Nucleus accumbens (tissue), 56 donors: ENCODE measurements at places on chromosomes 3 and 15.

GRCh38 chr3:126128504-126129397 lies 44.8 kb upstream of the SLC41A3 start:
- no peak for DNase-seq

GRCh38 chr3:31008994-31009393 lies 114.5 kb upstream of the GADL1 start:
- DNase-seq, result no peak

DNA sequence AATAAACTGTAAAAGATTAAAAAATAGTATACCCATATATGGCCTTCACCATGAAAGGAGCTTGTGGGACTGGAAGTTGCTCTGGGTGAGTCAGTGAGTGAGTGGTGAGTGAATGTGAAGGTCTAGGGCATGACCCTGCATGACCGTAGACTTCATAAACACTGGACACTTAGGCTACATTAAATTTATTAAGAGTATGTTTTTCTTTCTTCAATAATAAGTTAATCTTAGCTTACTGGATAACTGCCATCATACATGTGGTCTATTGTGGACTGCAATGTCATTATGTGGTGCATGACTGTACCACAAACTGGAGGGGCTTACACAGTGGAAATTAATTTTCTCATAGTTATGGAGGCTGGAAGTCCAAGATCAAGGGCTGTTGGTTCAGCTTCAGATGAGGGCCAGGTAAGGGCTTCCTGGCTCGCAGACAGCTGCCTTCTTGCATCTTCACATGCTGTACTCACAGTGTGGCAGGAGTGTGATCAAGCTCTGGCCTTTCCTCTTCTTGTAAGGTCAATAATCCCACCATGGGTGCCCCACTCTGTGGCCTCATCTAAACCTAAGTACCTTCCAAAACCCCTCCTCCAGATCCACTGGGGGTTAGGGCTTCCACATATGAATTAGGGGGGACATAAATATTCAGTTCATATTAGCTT lies 40.8 kb upstream of the PRR23E start:
- no peak for DNase-seq

- no peak for DNase-seq
Observed at GRCh38 chr15:67820992-67821783, 4.1 kb upstream of the SKOR1 start.

- DNase-seq, result no peak
Observed at GRCh38 chr3:186487819-186488218, 56.4 kb downstream of the CRYGS start.

DNA sequence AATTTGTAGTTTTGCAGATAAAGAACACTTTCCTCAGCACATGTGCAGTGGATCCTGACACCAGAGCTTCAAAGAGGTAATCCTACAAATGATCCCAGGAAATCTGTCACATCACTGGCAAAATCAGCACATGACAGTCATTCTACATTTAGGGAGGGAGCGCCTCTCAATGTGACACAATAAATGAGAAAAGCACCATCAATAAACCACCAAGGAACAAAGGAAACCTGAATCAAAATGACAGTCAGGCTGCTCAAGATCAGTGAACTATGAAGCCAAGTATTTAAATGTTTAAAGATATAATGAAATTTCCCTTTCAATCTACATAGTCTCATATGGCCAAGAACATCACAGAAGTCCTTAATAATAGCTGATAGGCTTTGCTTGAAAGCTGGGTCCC lies 119.5 kb downstream of the LRRN1 start:
- no peak for DNase-seq

GRCh38 chr3:18951333-18951732 lies 197.0 kb upstream of the KCNH8 start:
- DNase-seq, result no peak

- no peak for DNase-seq
Observed at GRCh38 chr3:49901366-49902339, 2.0 kb downstream of the MST1R start.

DNA sequence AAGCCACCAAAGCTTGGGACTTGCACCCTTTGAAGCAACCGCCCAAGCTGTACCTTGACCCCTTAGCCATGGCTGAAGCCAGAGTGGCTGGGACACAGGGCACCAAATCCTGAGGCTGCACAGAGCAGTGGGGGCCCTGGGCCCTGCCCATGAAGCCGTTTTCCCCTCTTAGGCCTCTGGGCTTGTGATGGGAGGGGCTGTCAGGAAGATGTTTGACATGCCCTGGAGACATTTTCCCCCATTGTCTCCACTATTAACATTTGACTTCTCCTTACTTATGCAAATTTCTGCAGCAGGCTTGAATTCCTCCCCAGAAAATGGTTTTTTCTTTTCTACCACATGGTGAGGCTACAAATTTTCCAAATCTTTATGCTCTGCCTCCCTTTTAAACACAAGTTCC lies 522.2 kb downstream of the EDEM1 start:
- DNase-seq, result no peak

GRCh38 chr15:59322056-59322759 lies 50.5 kb downstream of the MYO1E start:
- DNase-seq, result no peak

DNA sequence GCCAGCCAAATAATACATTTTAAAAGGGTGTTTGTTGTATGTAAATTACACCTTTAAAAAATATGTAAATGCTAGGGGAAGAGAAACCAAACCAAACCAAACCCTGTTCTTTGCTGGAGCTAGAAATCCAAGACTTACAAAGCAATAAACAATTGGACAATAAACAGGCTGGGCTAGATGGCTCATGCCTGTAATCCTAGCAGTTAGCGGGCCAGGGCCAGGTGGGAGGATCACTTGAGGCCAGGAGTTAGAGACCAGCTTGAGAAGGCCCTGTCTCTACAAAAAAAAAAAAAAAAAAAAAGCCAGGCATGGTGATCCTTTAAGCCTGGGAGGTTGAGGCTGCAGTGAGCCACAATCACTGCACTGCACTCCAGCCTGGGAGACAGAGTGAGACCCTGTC lies 12.5 kb downstream of the STOML1 start:
- DNase-seq, result no peak

- no peak for DNase-seq
Observed at GRCh38 chr3:187336322-187336721, 31.9 kb upstream of the RTP4 start.

DNA sequence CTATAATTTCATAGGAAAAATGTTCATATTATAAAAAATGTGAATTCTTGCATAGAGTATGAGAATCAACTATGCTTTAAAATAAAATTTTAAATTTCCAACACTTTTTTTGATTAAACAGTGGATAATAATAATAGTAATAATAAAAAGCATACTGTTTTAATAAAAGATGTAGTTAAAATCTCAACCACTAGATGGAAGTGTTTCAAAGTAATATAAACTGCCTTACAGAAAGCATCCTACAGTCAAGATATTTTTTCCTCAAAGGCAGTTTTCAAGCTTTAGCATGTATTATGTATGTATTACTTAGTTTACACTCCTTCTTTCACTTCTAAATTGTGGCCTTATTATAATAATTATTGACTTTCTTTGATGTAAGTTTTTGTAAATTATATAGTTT lies 217.5 kb downstream of the CHL1 start:
- no peak for DNase-seq

DNA sequence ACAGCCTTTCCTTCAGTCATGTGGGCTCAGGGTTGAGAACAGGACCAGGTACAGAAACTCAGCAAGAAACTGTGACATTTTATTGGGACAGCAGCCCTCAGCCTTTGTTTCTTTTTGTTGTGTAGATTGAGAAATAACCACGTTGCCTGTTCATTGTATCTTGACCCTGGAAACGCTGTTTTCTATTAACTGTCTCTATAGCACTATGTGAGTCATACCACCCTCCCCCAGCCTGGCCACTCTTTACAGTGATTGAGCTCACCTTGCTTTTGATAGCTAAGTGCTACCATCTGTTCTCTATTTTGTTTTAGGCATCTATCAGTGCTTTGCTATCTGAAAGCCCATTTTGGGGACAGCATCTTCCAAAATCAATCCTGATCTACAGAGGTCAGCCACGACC lies 127.9 kb downstream of the CD47 start:
- DNase-seq, result no peak

- DNase-seq, result no peak
Observed at GRCh38 chr15:48936666-48937065, 27.1 kb downstream of the SHC4 start.

- DNase-seq, result no peak
Observed at GRCh38 chr3:193851941-193852674, 259.1 kb downstream of the OPA1 start.

- DNase-seq, result no peak
Observed at GRCh38 chr3:54785976-54786375, 141.9 kb downstream of the LRTM1 start.

DNA sequence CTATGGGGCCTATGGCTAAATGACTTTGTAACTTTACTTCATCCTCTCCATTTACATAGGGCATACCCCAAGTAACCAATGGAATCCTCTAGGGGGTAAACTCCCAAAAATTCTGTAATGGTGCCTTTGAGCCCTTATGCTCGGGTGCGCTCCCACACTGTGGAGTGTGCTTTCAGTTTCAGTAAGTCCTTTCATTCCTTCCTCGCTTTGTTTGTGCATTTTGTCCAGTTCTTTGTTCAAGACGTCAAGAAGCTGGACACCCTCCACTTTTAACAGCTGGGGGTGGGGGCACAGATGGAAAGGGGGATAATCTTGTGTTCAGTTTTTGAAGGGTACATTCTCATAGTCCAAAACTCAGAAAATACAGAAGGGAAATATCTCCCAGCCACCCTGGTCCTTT lies 84.4 kb upstream of the C2CD4B start:
- DNase-seq, result no peak

GRCh38 chr3:146256851-146257486 lies 6.1 kb upstream of the PLSCR4 start:
- no peak for DNase-seq

GRCh38 chr3:39724233-39724846 lies 85.1 kb upstream of the MYRIP start:
- DNase-seq, result no peak

GRCh38 chr3:35383216-35383615 lies 256.1 kb upstream of the ARPP21 start:
- no peak for DNase-seq

DNA sequence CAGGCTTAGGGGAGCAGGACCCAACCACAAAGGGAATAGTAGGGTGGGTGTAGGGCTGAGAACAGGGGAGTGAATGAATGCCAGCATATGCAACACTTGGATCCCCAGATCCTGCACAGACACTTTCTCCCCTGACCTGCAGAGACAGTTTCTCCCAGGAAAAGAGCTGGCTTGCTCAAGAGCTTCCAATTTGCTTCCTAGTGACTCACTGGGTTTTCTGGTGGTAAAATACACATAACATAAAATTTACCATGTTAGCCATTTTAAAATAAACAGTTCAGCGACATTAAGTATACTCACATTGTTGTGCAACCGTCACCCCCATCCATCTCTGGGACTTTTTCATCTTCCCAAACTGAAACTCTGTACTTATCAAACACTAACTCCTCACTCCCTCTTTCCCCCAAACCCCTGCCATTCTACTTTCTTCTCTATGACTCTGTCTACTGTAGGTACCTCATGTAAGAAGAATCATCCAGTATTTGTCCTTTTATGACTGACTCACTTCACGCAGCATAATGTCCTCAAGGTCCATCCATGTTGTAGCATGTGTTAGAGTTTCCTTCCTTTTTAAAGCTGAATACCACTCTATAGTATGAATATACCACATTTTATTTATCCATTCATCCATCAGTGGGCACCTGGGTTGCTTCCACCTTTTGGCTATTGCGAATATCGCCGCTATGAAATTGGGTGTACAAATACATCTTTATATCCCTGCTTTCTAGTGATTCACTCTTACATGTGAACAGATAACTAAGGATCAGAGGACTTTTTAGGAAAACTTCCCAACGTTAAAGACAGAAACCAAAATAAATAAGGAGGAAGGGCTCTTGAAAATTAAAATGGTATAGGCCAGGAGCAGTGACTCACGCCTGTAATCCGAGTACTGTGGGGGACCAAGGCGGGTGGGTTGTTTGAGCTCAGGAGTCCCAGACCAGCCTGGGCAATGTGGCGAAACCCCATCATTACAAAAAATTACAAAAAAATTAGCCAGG lies 95.6 kb upstream of the TJP1 start:
- DNase-seq, result no peak

DNA sequence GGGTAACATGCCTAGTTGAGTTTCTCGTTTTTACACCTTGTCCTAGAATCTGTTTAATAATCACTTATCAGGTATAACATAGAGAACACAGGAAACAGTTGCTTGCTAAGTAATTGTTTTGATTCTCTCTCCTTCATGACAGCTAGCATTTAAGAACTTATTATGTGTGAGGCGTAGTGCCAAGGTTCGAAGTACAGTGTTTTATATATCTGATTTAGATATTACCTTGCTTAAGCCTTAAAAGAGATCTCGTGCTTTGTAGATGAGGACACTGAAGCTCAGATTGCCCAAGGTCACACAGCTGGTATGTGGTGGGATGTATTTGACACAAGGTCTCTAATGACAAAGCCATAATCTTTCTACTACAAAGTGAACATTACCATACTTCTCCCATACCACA lies 29.0 kb upstream of the IFT57 start:
- DNase-seq, result no peak

GRCh38 chr3:45679805-45680204 lies 9.4 kb upstream of the SACM1L start:
- DNase-seq, result no peak

GRCh38 chr3:142046320-142047020 lies 102.9 kb downstream of the TFDP2 start:
- DNase-seq, result no peak

DNA sequence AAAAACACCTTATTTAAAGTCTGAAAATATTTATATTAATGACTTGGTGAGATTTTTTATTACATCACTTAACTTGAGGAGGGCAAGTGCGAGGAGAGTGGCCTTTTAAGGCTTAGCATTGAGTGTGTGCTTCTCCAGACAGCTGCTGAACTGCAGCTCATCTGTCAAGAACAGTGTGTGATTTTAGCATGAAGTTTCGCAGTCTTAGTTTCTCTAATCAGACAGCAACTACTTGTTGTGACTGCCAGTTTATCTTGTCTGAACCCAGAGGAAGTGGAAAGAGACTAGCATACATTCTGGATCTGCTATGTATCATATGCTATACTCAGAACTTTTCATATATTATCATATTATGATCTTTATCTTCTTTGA lies 291.7 kb upstream of the ROPN1 start:
- no peak for DNase-seq

DNA sequence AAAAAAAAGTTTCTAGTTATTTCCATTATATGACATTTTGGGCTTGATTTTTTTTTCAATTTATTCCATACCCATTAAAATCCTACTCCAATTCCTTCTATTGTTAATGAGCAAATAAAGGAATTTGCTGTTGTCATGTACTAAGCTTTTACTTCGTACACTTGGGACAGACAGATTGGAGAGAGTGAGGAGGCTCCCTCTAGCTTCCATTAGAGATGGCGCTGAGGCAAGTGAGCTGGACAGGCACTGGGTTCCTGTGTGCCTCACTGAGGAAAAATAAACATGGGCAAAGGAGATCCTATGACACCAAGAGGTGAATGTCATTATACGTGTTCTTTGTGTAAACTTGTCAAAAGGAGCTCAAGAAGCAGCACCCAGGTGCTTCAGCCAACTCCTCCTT lies 441.1 kb upstream of the MDFIC2 start:
- DNase-seq, result no peak

DNA sequence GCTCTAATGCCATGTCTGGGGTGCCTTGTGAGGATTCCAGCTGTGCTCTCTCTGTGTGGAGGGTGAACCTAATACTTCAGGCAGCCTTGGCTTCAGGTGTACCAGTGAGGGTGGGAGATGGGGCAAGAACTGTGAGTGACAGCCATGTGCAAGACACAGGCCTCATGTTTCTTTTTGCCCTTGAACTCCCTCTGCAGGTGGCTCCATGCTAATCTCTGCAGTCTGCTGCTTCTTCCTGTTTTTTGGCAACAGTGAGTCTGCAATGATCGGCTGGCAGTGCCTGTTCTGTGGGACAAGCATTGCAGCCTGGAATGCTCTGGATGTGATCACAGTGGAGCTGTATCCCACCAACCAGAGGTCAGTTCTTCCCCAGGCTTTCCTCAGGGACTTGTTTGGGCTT lies 189.3 kb downstream of the SV2B start:
- no peak for DNase-seq
